Pancreas (tissue), 10 donors: ENCODE measurements at places on chromosomes 12 and 14.
A peak's percentile ranks its signal among the peaks of the same experiment; 100 is the strongest.

DNA sequence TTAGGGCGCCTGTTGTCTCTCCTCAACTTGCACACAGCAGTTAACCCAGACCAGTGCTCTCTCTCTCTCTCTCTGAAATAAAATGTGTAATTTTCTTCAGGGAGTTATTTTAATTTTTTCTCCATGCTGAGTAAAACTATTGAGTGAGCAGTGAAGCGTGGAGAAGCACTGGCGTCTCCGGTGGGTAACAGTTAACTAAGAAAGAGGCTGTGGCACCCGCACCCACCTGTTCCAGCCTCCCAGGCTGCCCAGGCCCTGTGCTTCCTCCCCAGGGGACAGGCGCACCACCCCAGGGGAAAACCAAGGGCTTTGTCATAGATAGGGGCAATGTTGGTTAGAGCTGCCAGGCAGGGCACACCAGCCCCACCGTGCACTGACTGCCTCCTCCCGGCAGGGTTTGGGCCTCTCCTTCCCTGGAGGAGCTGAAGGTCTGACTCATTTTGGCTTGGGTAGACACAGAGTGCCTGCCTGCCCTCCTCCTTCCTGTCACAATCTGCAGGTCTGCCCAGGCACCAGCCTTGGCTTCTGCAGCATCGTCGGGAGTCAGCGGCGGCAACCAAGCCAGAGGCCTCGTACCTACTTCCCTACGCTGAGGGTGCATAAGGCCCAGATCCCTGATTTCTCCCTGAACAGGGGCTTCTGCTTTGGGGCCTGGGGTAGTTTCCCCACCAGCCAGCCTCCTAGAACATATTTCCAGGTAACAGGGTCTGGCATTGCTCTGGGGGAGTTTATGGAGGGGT, 3.9 kb downstream of the HOXC5 start:
- no peak for DNase-seq

DNA sequence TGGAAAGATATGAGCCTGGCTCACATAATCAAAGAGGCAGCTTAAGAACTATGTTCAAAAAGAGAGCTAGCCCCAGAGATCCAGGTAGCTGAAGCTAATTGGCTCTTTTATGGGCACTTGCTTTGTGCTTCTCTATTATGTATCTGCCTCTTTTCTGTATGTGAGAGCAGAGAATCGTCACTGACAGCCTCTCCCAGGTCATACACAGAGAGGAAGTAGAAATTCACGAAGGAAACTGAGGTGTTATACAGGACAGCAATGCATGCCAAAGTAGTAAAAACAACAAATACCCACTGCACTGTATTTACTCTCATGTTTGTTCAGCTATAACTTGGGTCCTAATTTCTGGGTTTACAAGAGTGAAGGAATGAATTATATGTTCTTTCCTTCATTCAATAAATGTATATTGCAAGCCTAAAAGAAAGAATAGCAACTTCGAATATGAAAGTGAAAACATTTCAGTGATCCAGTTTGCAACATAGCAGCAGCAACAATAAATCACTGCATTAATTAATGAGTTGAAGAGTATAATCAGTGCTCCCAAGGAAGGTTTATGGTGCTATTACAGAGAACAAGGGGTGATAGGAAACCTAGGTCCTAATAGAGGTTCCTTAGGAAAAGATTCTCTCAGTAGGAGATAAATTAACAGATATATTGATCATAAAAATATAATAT, 47.1 kb upstream of the ATXN7L3B start:
- no peak for DNase-seq

GRCh38 chr14:75041613-75042012, 9.7 kb downstream of the MLH3 start:
- DNase-seq, result no peak

GRCh38 chr12:121712190-121712460, 427 bp upstream of the TMEM120B start:
- no peak for DNase-seq

DNA sequence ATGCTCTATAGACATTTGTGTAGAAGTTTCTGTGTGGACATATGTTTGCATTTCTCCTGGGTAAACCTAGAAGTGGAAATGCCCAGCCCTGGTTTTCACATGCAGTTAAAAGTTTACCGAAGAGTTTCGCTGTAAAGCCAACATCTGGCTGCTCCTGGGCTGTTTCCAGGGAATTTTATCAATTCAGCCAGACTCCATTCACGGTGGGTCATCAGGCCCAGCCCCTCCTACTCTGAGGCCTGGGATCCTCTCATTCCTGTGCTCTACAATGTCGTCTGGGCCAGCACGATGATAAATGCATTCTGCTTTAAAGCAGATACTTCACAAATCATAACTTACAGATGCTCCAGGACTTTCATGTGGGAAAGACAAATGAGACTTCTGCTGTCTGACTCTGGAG, 7.1 kb downstream of the NUAK1 start:
- no peak for DNase-seq

DNA sequence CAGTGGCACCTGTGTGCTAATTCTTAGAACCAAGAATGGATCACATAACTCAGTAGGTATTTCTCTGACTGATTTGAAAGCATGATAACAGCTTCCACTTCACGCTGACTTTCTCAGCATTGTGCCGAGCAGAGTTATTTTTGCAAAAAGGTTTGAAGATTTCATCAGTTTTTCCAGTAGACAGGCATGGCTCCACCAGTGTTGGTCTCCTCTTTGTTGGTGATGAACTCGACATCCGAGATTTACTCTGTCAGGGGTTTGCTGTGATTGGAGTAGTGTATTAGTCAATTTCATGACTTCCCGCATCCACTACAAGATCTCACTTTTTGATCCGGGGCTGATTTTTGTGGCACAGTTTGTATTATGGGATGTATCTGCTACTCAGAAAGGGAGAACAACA, 85.3 kb downstream of the PRKCH start:
- DNase-seq, result no peak

GRCh38 chr12:54039417-54040147, 6.7 kb downstream of the HOXC5 start:
- DNase-seq, result no peak

DNA sequence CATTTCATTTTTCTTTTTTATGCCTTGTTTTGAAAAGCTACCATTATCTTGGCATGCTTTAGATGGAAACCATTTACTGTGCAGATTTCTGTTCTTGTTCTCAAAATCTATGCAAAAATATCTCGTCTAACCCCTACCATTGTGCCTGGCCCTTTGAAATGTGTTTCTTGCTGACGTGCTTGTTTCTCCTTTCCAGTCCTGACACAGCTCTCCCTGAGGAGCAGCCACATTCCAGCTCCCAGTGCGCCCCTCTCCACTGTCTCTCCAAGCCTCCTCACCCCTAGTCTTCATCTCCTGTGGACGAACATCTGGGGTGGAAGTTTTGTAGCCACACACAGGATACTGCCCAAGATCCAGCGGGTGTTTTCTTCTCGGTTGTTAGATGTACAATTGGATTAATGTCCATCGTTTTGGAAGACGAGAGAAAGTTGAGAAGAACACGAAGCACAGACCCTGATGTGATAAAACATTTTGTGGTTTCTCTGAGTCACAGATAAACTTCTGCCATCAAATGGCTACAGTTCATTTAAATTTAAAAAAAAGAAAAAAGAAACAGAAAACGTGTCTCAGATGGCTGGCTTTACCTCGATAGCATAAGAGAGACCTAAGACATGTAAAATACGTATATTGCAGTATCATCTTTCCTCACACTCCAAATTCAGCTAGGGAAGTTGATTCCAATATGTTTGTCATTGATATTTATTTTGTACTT, 21.9 kb upstream of the FGD4 start:
- DNase-seq, result no peak

GRCh38 chr14:71932229-71932981, at the start of gene RGS6:
TSS of gene RGS6 (plus strand) at chr14:71932429.
- DNase-seq, result peak; percentile 46

DNA sequence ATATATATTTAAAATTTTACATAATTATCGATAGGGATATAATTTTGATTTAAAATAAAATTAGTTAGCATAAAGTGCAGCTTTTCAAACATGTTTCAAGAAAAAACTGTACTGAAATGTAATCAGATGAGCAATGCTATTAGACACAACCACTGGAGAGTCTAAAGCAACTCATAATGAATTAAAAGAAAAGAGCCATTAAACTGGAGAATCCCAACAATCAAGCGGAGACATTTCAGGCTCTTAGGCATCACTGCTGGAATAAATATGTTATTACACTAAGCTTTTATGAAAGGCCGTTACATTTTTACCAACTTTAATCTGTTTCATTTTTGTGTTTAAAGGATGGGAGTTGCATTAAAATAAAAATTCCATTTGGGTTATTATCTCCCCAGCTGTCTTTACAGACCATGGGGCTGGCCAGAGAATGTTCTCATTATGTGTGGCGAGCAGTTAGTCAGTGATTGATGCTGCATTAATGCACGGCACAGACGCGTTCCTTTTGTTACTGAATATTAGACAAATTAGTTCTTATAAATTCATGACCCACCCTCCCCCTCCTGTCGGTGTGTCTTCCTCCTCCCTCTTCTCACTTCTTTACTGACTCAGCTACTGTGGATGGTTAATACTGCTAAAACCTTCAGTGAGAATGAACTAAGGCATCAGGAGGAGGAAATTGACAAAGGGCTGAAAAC, 156.8 kb downstream of the PDZRN4 start:
- DNase-seq, result no peak

- DNase-seq, result no peak
These were observed 30.6 kb downstream of the FBXO21 start for GRCh38 chr12:117159674-117160073.

DNA sequence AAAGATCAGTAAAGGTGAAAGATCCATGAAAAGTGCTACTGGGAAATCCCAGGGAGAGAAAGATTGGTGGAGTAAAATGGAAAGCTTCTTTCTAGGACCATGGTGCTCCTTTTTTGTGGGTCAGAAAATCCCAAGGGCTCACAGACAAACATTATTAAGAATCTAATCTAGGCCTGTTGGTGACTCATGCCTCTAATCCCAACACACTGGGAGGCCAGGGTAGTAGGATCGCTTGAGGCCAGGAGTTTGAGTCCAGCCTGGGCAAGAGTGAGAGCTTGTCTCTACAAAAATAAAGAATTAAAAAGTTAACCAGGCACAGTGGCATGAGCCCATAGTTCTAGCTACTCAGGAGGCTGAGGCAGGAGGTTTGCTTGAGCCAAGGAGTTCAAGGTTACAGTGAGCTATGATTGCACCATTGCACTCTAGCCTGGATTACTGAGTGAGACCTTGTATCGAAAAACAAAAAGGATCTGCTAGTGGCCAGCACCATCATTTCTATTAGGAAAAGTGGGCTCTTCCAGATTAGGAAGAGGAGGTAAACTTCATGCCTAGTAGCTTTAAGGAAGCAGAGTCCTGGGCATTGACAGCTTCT, 43.0 kb downstream of the TXNRD1 start:
- DNase-seq, result no peak
